ENCODE measurements at places on chromosomes 2 and 18.
A peak's percentile ranks its signal among the peaks of the same experiment; 100 is the strongest.

DNA sequence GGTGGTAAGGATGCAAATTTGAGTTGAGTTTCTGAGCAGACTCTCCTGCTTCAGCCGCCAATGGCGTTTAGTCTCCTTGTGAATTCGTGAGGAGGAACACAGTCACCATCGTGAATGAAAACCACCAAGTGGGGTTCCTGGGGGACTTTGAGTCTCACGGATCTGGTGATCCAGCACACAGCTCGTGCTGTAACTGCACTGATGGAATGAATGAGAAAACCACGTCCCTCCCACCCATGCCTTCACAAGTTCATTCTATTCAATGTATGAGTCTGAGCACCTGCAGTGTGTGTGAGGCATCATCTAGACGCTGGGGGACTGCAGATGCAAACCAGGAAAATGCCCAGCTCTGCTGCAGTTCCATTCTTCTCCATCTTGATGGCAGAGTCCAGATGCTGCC lies 127.9 kb downstream of the PIEZO2 start:
- no peak for DNase-seq

DNA sequence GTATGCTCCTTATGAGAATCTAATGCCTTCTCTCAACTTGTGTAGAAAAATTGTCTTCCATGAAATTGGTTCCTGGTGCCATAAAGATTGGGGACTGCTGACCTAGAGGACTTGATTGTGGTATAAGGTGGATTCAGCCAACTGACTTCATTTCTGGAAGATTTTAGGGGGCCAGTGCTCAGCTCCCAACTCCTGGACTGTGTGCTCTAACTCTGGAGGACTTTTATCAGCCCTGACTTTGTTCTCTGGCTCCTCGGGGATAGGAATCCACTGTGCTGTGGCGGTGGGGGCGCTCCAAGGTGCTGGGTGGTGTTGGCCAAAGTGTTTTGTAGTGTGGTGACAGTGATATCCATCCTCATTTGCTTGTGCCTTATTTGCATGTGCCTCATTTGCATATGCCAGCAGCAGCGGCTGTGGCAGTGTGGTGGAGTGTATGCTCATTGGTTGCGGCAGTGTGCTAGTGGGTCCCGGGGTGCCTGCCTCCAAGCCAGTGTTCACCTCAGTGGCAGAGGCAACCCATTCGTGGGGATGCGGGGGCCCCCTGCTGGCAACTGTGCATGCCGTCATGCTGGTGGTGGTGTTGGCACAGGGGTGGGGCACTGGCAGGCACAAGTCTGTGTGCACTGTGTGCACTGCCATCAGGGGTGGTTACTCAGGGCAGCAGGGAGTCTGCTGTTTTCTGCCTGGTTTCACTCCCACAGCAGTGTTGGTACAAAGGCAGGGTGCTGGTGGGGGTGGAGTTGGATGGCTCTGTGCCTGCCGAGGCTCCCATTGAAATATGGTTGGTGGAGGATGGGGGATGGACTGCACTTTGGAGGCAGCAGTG lies 19.6 kb downstream of the EHBP1 start:
- DNase-seq, result peak; percentile 82

GRCh38 chr2:38598200-38598990 lies 4.3 kb downstream of the HNRNPLL start:
- no peak for DNase-seq

- DNase-seq, result no peak
These were observed 86.0 kb upstream of the ALPP start for GRCh38 chr2:232292395-232293154.

GRCh38 chr18:50638016-50638883 lies 78.4 kb downstream of the MAPK4 start:
- no peak for DNase-seq

DNA sequence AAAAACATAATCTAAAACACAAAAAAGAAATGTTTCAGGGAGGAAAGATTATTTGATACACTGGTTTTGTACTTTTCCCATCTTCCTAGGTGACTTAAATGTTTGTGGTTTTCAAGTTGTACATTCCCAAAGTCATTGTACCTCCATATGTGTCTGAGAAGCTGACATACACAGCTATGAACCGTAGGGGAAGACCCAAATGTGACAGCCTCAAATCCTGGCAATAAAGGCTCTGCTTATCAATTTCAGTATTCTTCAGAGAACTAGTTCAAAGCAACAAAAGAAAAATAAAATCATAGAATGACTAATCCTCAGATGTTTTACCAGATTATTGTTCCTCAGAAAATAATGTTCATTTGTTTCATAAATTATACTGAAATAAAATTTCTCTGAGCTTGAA lies 2.5 kb downstream of the DYNC2LI1 start:
- DNase-seq, result no peak
